Osteoblast (primary cell): ENCODE measurements at places on chromosomes 4 and X.

GRCh38 chr4:82594456-82594855 lies 32.7 kb upstream of the TMEM150C start:
- no peak for DNase-seq

DNA sequence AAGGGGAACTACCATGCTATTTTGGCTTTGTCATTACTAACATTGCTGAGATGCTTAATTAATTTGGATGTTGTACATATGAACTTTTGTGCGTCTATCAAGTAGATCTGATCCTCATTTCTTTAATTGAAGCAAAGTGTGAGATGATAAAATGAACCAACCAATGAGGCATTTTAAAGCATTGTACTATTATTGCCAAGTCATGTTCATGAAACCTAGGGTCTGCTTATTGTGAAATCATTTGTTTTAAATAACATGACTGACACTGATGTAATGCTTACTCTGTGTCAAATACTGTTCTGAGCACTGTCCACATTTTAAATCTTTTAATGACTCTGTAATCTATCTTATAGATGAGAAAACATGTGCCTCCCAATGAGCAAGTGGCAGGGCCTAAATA lies 57.7 kb downstream of the C4orf33 start:
- DNase-seq = no peak

GRCh38 chr4:94141001-94141400 lies 66.7 kb upstream of the SMARCAD1 start:
- DNase-seq = no peak

DNA sequence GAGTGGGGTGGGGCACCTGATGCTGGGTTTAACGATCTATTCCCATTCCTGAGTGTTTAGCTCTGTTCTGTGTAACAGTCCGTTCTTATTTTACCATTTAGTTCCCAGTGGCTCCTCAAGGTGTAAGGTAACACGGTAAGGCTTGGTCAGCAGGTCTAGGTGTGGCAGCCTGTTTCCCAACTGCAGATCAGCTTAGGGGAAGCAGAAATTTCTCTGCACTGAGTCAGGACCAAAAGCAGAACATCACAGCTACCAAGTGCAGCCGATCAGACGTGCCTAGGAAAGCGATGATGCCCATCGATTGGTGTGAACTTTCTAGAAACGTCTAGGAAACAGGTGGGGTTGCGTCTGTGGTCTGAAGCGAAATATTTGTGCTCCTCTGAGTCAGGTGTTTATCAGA lies 240.1 kb downstream of the STIM2 start:
- no peak for DNase-seq

DNA sequence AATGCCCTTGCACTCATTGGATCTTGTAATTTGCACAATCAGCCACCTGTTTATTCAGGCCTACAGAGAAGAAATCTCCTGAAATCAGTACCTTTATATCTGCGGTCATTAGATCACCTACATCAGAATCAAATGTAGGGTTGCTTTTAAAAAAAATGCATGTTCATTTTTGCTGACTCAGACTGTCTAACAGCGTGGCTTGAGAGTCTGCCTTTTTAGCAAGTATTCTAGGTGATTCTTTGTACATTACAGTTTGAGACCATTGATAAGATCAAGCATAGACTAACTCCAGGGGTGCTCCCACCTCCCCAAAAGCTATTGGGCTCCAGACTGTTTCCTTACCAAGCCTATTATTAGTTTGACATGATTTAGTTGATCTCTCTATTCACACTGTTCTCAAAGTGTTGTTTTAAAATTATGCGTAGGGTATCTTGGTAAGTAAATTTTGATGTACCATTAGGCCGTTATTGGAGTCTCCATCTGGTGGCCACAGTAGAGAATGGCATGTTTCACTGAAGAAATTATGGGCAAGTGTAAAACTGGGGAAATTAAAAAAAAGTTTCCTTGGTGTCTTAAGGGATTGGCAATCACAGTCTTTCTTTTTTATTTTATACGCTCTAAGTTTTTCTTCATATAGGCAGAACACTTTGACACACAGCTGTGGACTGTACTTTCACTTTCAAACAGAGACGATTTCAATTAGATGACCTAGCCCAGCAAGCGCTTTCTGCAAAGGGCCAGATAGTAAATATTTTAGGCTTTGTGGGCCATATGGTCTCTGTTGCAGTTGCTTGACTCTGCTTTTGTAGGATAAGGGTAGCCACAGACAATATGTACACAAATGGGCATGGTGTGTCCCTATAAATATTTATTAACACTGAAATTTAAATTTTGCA lies 33.7 kb upstream of the MSL3 start:
- DNase-seq = no peak

DNA sequence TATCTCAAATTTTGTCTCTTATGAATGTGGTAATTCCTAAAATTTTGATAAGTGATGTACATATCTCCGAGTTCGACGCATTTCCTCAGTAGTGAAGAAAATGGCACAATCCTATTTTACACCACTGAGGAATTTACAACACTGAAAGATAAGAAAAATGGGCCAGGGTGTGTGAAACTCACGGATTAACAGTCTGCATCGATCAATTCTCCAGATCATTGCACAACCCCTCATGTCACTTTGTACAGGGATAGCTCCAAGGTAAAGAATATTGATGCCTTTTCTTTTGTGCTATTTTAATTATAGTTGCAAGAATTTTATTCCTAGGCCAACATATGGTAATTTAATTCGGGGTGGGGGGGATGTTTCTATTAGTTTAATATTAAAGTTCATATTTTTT lies 268.7 kb upstream of the VCX3A start:
- DNase-seq = no peak

DNA sequence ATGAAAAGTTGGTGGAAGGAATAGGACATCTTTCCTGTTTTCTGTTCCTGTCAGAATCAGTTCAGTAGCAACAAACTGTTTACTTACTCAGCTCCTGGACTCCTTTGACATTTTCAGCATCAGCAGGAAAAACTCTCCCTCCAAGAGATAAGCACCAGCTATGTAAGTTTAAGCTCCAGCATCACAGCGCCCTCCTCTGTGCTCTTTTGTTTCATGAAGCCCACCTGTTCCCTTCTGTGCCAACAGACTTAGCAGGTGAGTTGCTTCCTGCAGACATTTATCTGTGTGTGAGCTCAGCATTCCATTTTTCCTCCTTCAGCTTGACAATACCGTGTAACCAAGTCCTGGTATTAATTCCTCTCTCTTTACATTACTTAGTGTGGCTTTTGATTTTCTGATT lies 644.1 kb upstream of the AGA start:
- no peak for DNase-seq

DNA sequence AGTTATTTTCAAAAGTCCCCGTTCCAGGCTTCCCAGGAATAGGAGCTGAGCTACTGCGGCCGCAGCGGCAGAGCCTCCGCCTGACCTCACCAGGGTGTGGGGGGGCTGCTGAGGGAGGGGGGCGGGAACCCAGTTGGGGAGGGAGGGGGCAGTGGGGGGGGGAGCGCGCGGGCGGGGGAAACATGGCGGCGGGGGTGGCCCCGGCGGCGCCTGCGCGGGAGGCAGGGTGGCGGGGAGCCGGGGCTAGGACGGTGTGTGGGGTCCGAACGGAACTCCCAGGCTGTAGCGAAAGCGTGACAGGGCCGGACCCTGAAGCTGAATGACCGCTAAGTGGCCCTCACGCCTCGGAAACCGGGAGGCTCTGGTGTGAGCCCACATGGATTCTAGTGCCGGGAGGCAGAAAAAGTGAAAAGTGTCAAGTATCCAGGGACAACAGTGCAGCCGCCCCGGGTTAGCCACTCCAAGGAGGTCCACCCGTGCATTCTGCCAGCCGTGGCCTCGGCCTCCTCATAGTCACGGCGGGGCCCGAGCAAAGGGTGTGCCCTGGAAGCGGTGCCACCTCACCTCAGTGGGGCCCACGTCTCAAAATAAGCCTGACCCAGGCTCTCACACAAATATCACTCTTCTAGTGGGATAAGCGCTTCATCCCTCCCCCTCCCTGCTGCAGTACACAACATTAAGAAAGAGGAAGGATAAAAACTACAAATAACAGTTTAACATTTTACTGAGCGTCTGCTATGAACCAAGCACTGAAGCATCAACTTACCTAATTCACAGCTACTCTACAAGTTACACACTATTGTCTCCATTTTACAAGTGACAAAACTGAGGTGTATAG lies at the start of gene KLHL13:
Gene KLHL13, minus strand, starts transcription at position 98 of the 838 bp plus-strand sequence. CDS start 88,337 bp downstream, outside the sequence.
- DNase-seq = peak; percentile 82

- no peak for DNase-seq
Observed at GRCh38 chrX:51804741-51805140, 61.5 kb downstream of the GSPT2 start.

GRCh38 chrX:56397636-56398035 lies 165.5 kb downstream of the KLF8 start:
- DNase-seq = no peak

- DNase-seq = no peak
Observed at GRCh38 chrX:139532834-139533233, 2.3 kb downstream of the F9 start.

- no peak for DNase-seq
Observed at GRCh38 chrX:140503714-140504351, 1.0 kb downstream of the SOX3 start.

DNA sequence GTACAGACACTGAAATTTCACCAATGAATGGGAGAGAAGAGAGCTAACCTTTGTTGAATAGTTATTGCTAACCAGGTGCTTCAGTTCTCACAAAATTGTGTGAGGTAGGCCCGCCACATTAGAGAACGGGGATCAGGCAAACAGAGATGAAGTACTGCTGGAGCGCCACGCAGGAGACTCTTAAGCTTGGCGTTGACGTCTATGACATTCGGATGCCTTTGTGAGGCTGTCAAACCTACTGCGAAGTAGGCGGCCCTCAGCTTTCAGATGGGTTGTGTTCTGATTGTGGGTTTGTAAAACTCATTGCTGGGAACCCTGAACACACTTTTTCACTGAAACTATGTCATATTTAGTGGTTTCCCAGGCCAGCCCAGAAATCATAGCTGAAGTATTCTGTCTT lies 173.6 kb downstream of the CBR4 start:
- DNase-seq = no peak

DNA sequence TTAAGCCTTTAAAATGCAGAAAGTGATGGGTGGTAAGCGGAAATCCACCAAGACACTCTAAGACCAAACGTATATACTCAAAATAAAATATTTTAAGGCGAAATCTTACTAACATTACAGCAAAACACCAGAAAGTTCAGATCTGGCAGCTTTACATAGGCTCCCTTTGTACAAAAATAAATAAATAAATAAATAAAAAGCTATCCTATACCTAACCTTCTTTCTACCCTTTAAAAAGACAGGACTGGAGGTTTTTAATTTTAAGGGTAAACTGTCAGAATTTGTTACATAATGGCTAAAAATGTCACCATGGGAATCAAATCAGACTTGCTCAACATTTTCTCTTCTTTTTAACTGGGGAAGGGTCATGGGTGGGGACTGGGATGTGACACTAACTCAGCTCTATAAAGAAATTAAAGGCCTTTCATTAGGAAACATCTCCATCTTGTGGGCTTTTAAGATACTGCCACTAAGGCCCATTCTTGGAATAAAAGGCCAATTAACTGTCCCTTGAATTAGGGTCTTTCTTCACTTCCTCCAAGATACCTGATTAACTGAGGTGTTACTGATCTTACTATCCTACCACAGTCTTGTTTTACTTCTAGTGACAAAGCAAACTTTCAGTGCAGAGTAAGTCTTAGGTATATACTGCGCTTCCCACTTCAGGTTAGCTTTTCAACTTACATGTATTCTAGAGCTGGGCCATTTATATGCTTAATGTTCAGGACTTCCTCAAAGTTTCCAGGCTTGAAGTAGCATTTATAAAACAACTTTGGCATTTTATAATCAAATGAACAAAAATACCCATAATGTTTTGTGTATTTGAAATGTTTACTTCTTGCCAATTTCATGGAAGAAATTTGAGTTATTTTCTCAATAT lies 13.3 kb downstream of the HNRNPD start:
- peak; percentile 71 for DNase-seq

GRCh38 chrX:108033890-108034289 lies 11.0 kb upstream of the VSIG1 start:
- peak; percentile 27 for DNase-seq

- DNase-seq = peak; percentile 35
Observed at GRCh38 chr4:76850010-76850441, 47.9 kb downstream of the SOWAHB start.
